ENCODE measurements at places on chromosomes 11 and 22. TPM values are rescaled to one million over a fixed set of nuclear protein-coding genes. Genes with fewer than 3 reads are reported as not detected.

DNA sequence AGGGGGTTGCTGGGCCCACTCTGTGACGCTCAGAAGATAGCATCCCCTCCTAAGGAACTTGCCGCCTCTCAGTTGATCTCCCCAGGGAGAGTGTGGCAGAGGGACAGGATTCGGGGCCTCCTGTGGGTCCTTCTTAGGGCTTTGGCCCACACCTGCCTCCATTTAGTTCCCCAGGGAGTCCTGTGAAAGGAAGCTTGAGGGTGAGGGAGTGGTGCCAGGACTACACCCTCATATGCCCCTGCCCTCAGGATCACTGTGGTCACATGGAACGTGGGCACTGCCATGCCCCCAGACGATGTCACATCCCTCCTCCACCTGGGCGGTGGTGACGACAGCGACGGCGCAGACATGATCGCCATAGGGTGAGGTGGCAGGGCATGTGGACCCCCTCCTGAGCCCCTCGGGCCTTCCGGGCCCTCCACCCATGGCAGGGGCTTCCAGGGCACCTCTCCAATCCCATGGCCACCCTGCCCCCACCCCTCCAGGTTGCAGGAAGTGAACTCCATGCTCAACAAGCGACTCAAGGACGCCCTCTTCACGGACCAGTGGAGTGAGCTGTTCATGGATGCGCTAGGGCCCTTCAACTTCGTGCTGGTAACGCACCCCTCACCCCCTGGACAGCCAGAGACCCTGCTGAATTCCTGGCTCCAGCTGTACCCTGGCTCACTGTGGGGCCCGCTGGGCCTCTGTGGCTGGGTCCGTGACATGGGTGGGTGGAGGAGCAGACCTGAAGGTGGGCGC, 3.5 kb downstream of the INPP5J start:
- no peaks in the 10 kb centered on the region for H3K27me3 ChIP-seq
- H3K27ac ChIP-seq: no peak overlapping the region
- no peak overlapping the region for H3K4me3 ChIP-seq
- H3K36me3 ChIP-seq: no peaks in the 10 kb centered on the region
- H3K4me1 ChIP-seq: no peaks in the 10 kb centered on the region

ALKBH8 gene
- total RNA-seq: 8.3 TPM

TAF6L gene
- total RNA-seq: 19.4 TPM

- no peaks in the 10 kb centered on the region for H3K36me3 ChIP-seq
- H3K27me3 ChIP-seq: no peaks in the 10 kb centered on the region
- H3K27ac ChIP-seq: no peak overlapping the region
- no peak for DNase-seq
- no peaks in the 10 kb centered on the region for H3K4me1 ChIP-seq
Observed at GRCh38 chr11:64560139-64560771, 30.8 kb upstream of the SLC22A12 start.

DNA sequence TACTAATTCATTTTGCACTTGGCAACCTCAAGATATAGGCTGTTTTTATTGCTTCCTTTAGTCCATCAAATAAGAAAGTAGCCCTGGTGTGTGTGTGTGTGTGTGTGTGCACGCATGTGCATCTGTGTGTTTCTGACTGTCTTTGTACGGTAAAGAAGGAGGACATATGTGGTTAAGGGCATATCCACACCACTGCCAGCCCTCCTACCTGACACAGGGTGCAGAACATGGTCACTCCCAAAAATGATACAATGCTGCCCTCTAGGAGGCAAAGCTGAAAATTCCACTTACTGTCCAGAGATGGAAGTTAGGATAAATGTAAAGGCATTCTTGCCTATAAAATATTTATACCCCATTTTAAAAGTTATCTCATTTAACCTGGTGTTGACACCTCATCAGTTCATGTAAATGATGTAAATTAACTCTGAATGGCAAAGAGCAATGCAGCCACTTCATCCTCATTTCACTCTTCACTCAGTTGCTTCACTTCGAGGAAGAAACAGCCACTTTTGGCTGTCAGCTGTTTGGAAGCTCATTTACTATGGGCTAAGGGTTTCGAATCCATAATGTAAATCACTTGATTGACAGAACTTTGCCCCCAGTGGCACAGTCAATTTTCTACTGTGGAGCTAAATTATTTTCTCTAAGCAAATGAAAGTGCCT, 83.1 kb upstream of the MTNR1B start:
- no peaks in the 10 kb centered on the region for H3K4me1 ChIP-seq
- no peaks in the 10 kb centered on the region for H3K27me3 ChIP-seq
- no peak overlapping the region for H3K4me3 ChIP-seq
- DNase-seq: peak; percentile 18
- H3K36me3 ChIP-seq: no peaks in the 10 kb centered on the region

- H3K36me3 ChIP-seq: peaks cover 26% of the 10 kb centered on the region
- H3K27ac ChIP-seq: no peak overlapping the region
- H3K4me3 ChIP-seq: no peak overlapping the region
- H3K27me3 ChIP-seq: no peaks in the 10 kb centered on the region
- H3K4me1 ChIP-seq: peaks cover 25% of the 10 kb centered on the region
- no peak for DNase-seq
Observed at GRCh38 chr11:3820971-3821370, 12.6 kb downstream of the PGAP2 start.

DNA sequence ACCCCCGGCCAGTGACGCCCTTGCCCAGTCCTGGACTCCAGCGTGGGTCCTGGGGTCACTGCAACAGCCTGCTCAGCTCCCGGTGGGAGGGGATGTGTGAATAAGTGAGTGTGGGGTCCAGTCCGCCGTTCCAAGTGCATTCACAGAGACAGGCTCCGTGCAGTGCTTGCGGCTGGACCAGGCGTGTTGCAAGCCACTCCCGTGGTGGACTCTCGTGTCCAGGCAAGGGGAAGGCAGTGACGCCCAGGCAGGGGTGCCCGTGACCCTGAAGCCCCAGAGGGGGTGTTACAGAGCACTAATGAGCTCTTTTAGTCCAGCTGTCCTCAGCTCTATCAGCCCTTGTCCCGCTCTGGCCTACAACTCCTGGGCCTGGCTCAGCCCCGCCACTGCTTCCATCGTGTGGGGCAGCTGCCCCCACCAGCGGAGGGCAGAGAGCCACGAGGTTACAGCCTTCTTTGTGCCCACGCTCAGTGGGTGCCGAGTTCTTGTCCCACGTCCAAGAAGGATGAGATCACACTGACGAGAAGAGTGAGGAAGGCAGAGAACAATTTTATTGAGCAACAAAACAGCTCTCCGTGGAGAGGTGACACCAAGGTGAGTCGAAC, 1807.5 kb downstream of the LRRC4C start:
- no peak overlapping the region for H3K4me3 ChIP-seq
- H3K27me3 ChIP-seq: no peaks in the 10 kb centered on the region
- no peak overlapping the region for H3K27ac ChIP-seq
- no peak for DNase-seq

GRCh38 chr11:15875943-15876342, 480.4 kb downstream of the SOX6 start:
- no peak overlapping the region for H3K4me3 ChIP-seq
- H3K4me1 ChIP-seq: no peaks in the 10 kb centered on the region
- no peaks in the 10 kb centered on the region for H3K27me3 ChIP-seq
- DNase-seq: no peak
- H3K27ac ChIP-seq: no peak overlapping the region
